ENCODE measurements at places on chromosomes 4 and X.

GRCh38 chr4:38618505-38618904 is 45.5 kb upstream of the KLF3 start:
- DNase-seq: no peak

DNA sequence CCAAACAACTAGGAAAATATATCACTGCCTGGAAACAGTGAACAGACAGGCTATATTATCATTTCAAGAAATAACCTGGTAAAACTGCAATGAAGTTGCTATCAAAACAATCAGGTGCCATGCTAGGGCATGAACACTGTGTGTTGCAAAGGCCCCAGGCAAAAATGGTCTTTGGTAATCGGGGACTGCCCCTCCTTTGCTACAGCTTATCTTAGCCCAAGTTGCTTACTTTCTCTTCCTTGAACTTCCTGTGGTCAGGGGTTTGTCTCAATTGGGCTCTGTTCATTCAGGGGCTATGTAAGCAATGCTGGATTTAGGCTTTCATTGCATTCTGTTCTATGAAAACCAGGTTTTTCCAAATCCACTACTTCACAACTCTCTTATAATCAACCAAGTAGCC is 30.4 kb downstream of the SCML1 start:
- no peak for DNase-seq

- no peak for DNase-seq
These were observed 57.4 kb downstream of the LGI2 start for GRCh38 chr4:24973404-24973746.

DNA sequence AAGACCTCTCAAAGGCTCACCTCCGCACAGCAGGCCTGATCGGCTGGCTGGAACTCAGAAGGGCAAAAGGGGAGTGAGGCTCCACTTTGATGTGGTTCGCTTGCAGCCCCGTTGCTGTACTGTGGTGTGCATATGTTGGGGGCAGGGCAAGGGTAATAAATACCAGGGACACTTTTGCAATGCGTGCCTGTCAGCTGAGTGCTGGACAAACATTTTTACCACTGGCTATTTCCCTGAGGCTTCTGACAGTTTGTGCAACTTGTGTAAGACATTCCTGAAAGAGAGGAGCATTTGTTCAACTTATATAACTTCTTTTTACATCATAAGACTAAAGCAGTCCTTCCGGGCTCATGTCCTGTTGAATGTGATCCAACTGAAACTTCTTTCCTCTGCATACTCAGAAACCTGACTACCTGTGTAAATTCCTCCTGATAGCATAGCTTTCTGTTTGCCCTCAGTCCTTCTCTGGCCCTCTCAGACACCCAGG is 82.3 kb downstream of the SPRY1 start:
- DNase-seq: peak; percentile 52

- no peak for DNase-seq
These were observed 54.9 kb upstream of the FRAS1 start for GRCh38 chr4:78002260-78002659.

GRCh38 chr4:168633064-168633463 is 136.2 kb downstream of the PALLD start:
- DNase-seq: no peak

- DNase-seq: peak; percentile 49
These were observed 1.5 kb downstream of the SASH3 start for GRCh38 chrX:129781134-129781672.

GRCh38 chrX:119488749-119489148 is 20.5 kb downstream of the SLC25A5 start:
- peak; percentile 69 for DNase-seq
